ENCODE measurements at places on chromosomes 5 and 9.

DNA sequence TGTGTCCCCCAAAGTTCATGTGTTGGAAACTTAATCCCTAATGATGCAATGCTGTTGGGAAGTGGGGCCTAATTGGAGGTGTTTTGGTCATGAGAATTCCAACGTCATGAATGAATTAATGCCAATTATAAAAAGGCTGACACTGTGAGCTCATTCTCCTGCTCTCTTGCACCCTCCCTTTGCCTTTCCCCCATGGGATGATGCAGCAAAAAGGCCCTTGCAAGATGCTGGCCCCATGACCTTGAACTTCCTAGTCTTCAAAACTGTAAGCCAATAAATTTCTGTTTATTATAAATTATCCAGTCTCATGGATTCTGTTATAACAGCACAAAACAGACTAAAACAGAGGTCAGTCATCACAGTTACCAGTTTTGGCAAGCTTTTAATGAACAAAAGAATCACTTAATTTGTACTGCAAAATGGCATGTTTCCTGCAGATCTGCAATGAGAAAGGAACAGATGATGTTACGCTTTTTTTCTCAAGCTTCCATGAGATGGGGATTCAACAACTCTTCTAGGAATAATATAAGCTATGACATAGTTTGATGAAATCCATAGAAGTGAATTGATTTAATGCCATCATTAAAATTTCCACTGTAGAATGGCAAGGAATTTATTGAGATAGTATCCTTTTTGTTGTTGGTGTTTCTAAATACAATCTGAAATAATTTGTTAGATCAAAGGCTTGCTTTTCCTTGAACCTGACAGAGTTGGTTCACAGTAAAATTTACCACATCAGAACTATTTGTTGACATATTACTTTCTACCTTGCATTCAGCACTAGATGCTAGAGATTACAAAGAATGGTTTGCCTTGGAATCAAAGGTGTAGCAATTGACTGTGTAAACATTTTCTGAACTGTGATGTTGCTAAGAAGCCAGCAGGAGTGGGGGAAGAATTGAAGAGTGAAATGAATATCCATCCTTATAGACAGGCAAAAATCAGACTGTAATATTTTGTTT is 29.3 kb upstream of the RFK start:
- DNase-seq: no peak

- DNase-seq: no peak
Measured at GRCh38 chr5:147200004-147200403, 34.8 kb upstream of the STK32A start.

DNA sequence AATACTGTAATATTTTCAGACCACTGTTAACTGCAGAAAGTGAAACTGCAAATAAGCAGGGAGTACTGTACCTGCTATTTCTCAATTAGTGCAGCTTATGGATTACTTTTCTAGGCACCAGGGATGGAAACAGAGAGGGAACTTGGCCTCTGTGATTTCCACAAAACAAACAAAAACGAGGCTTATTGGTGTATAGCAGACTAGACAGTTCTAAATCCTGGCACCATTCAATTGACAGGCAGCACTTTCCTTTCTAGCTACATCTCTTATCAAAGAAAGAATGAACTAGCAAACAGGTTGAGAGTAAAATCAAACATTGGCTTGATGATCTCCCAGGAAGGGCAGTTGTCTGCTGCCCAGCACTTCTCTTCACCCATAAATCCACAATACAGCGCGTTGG is 16.0 kb upstream of the IL33 start:
- no peak for DNase-seq

GRCh38 chr5:68033961-68034571 is 181.5 kb upstream of the PIK3R1 start:
- peak; percentile 40 for DNase-seq

DNA sequence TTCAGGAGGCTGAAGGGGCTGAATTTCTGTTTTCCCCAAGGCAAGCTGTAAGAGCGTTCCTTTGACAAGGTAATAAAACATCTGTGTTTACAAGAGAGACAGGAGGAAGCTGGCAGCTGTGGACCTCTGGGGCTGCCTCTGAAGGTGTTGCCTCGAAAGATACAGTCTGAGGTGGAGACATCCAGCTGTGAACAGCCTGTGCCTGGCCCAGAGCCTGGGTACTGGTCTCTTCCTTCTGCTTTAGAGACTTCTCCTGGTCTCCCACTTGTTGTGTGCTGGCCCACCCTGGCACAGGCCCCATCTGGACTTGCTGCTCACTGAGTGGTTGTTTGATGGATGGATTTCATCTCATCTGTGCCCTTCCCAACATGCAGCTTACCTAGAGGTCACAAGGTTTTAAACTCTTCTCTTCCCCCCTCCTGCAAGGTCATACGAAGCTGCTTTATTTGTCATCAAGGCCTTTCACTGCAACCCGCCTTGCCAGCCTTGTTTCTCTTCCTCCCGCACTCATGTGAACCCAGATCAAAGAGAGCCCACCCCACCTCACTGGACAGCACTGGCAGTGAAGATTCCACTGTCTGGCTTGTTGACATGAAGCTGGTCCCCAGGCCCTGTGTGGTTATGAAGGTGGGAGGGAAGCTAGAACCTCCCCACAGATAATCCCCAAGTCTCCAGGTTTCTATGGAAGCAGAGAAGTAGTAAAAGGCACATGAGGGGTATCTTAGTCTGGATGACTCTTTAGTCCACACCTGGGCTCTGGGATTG is 35.0 kb upstream of the ALDH1B1 start:
- DNase-seq: no peak

- no peak for DNase-seq
Measured at GRCh38 chr5:115584501-115584900, 17.8 kb downstream of the TICAM2 start.

DNA sequence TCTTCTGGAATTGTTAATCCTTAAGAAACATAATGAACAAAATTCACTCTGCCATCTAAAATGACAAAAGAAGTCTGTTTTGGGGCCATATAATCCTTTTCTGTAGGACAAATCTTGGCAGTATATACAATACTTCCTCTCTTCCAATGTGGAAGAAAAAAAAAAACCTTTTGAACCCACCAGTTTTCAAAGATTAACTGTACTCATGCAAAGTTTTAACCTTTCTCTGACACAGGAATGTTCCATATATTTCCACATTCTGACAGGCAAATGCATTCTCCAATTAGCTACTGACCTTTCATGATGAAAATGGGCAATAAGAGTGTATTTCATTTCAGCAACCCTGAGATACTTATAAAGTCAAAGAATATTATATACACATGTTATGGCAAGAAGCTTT is 65.4 kb downstream of the RNF130 start:
- DNase-seq: no peak

- no peak for DNase-seq
Measured at GRCh38 chr9:35564658-35565061, 40.4 kb upstream of the TESK1 start.

DNA sequence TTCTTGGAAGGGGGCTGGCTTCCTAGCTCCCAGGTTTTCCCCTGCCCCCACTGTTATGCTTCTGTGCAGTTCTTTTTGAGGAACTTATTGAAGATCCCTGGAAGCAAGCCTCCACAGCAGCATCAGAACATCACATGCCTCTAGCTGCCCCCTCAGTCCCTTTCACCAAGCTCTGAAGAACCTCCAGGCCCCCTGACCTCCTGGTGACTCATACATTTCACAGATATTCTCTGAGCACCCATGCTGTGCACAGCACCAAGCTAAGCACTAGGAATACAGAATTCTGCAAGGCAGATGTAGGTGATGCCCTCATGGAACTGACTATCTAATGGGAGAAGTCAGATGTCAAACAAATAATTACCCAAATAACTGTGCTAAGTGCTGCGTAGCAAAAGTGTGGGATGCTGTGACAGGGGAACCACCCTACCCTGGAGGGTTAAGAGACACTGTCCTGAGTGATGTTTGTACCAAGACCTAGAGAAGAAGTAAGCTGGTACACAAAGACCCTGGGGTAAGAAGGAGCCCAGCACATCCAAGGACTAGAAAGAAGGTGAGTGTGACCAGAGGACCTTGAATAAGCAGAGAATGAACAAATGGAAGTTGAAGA is 213.7 kb upstream of the NR4A3 start:
- DNase-seq: no peak

DNA sequence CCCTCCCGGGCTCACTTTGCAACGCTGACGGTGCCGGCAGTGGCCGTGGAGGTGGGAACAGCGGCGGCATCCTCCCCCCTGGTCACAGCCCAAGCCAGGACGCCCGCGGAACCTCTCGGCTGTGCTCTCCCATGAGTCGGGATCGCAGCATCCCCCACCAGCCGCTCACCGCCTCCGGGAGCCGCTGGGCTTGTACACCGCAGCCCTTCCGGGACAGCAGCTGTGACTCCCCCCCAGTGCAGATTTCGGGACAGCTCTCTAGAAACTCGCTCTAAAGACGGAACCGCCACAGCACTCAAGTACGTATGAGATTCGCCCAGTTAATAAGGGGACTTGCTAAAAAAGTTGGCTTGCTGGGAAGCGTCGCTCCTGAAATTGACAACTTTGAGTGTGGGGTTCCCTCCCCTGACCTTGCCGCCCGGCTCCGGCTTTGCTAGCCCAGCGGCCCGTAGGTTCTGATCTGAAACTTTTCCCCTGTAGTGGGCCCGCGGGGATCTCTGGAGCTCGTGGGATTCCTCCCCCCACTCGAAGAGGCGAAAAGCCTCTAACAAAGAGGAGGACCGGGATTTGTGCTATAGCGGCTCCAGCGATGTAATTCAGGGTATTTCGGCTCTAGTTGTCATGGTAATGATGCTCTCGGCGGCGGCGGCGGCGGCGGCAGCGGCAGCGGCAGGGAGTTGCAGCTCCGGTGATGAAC is 572 bp downstream of the NR4A3 start:
- DNase-seq: peak; percentile 33

DNA sequence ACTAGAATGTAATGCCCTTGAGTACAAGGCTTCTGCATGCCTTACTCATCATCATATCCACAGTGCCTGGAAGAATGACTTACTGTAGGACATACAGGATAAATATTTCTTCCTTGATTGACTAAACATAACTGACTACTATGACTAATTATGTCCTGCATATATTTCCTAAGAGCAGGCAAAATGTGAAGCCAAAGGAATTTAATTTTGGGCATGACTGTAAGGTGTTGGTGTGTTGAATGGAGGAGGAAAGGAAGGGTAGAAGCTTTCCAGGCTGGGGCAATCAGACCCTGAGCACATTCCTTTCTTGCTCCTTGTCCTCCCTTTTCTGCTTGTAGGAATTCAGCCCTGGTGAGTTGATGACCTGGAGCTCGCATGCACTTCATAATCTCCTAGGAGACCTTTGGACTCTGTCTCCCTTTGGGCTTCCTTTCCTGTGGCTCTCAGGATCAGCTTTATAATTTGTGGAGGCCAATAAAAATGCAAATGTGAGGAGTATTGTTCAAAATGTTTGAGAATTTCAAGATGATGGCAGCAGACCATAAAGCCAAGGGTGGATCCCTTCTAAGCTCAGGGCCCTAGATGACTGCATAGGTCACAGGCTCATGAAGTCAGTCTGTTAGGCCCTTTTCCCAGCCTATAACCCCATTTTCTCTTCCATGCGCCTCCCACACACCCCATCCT is 174.0 kb downstream of the HMHB1 start:
- DNase-seq: peak; percentile 80

GRCh38 chr5:175576096-175576495 is 81.8 kb upstream of the HRH2 start:
- DNase-seq: no peak

- no peak for DNase-seq
Measured at GRCh38 chr9:116550696-116551436, 136.2 kb upstream of the TRIM32 start.

DNA sequence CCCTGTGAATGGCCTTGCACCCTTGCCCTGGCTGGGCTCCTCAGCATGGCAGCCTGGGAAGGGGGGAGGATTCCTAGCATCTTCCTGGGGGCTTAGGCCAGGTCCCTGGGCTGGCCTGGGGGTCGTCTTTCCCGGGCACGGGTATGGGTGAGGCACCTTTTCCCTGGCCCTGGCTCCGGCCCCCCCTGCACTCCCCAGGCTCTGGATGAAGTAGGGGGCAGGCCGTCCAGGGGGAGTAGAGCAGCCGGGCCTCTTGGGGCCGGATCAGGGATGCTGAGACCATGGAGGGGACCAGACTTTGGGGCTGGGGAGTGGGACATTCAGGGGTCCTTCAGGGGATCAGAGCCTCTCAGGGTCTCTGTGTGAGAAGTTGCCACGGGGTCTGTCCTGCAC is 6.6 kb downstream of the RXRA start:
- no peak for DNase-seq

- DNase-seq: peak; percentile 20
Measured at GRCh38 chr5:28473531-28474107, 1435.2 kb upstream of the CDH9 start.

DNA sequence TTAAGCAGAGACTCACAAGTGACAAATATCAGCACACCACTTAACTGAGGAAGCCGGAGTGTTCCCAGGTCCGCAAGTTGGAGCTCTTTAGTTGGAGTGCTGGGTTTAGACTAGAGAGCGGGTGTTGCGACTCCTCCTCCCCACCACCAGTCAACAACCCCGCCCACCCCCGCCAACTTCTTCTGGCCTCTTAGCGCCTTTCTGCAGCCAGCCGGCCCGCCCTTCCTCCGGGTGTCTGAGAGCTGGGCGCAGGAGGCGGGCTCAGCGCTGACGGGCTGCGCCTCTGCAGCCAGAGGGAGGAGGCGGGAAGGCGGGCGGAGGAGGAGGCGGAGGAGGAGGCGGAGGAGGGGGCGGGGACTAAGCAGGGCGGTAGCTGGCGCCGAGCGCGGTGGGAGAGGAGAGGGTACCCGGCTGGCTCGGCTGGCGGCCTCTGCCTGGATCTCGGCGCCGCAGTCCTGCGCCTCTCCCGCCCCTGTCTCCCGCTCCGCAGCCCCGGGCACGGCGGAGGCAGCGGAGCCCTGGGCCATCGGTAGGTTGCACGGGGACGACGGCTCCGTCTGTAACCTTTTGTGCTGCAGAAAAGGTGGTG is at the start of gene MACIR:
Gene MACIR (plus strand): TSS at position 396 of the 589 bp plus-strand sequence. CDS start 17,157 bp downstream, outside the sequence.
- peak; percentile 97 for DNase-seq

DNA sequence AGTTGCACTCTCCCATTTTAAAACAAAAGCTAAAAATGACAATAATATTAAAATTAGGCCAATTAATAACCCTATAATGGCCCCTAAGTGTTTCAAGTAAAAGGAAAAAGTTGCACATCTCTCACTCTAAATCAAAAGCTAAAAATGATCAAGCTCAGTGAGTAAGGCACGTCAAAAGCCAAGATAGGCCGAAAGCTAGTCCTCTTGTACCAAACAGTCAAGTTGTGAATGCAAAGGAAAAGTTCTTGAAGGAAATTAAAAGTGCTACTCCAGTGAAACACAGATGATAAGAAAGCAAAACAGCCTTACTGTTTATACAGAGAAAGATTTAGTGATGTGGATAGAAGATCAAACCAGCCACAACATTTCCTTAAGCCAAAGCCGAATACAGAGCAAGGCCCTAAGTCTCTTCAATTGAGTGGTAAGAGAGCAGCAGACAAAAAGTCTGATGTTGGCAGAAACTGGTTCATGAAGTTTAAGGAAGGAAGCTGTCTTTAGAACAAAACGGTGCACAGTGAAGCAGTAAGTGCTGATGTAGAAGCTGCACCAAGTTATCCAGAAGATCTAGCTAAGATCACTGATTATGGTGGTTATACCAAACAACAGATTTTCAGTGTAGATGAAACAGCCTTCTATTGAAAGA is 144.1 kb upstream of the ACOT12 start:
- no peak for DNase-seq

All from LoVo (cell line).